Activated naive CD8-positive, alpha-beta T cell treated with anti-CD3 and anti-CD28 coated beads, Interleukin-2, amount 50 U/mL, for 24 hours (primary cell): ENCODE measurements at places on chromosomes 4 and X.

DNA sequence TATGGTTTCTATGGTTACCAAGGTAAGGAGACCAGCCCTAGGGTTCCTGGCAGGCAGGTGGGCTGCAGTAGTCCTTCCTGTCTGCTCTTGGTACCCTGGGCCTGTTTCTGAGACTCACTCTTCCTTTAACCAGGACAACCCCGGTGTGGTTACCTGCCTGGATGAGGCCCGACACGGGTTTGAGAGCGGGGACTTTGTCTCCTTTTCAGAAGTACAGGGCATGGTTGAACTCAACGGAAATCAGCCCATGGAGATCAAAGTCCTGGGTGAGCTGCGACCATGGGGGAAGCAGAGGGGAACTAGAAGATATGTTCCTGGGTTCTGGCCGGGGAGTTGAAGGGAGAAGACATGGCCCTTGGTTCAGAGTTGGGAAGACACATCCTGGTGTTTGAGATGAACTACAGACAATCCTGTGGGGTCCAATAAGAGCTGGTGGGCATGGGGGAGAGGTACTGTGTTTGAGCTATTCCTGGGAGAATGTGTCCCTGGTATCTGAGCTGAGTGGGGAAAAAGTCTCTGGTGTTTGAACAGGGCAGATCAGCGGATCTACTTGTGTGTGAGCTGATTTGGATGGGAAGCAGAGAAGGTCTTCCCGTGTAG lies 7.8 kb downstream of the UBA1 start:
- no peak for DNase-seq

DNA sequence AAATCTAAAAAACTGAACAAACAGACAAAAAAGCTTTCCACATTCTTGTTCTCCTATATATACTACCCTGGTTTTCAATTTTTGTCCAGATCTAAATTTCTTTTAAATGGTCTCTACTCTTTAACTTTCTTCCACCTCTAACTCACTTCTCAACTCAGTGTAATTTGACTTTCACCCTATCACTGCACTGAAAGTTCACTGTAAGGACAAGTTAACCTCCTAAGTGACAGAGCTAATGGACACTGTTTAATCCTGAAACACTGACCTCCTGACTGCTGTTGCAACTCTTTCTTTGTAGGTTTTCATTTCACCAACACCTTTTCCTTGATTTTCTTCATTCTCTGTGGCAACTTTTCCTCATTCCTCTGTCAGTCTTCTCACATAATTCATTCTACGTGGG lies 50.0 kb downstream of the ATOH1 start:
- no peak for DNase-seq

DNA sequence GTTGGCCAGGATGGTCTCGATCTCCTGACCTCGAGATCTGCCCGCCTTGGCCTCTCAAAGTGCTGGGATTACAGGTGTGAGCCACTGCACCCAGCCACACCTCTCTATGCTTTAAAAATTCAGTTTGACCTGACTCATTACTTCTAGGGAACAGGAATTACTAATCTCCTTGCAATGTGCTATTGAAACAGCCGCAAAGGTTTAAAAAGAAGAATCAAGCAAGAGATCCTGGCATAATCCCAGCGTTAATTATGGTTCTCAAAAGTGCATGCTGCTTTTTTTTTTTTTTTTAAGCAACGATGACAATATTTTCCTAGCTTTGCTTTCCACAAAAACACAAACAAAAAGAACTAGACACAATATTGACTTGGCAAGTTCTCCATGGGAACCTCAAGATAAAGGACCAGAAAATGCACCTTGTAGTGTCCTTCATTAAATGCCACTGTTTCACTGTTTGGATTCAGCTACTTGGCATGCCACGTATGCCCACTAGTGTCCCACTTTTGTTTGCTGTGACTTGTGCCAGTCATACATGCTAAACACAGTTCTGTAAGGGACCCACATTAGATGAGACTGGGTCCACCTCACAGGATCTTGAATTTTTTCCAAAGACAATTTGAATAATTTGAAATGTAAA lies 112.6 kb upstream of the PPARGC1A start:
- DNase-seq = no peak

DNA sequence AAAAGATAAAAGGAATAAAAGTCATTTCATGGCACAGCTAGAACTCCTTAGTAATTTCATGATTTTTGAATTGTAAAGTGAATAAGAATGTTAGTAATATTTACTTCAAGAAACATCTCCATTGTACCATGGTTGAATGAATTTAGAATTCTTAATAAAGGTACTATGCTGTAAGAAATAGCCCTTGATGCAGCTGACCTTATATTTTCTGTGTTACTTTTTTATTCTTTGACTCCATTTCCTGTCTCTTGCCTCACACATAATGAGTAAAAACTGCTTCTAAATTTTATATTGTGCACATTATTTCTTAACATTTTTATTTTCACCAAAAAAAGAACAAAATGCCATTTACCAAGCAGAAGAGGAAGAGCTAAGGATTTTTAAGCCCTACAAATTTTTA lies 81.9 kb upstream of the PDHA2 start:
- no peak for DNase-seq

DNA sequence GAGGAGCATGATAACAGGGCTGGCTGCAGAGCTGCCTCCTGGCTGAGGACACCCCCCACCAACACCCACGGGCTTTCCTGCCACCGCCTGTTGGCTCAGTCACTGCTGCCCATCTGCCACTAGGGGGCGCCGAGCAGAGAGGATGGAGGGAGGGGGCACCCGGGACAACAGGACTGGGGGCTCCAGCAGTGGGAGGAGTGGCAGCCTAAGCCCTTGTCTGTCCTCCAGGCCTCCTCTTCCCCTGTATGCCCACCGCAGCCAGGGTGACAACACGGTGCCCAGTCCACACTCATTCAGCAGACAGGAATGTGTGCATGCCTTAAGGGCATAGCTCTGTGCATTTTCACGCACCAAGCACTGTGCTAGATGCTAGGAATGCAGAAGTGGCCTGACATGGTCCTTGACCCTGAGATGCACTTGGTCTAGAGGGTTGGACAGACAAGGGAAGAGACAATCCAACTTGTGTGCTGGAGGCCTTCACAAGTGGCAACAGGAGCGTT lies 149.9 kb downstream of the AMMECR1 start:
- DNase-seq = peak; percentile 50

GRCh38 chrX:639151-639550 lies 8.6 kb downstream of the SHOX start:
- no peak for DNase-seq

GRCh38 chr4:176601124-176601523 lies 191.6 kb downstream of the VEGFC start:
- no peak for DNase-seq

GRCh38 chr4:174657472-174657871 lies 135.2 kb upstream of the HPGD start:
- no peak for DNase-seq

- DNase-seq = no peak
Measured at GRCh38 chrX:130716781-130717413, 186.1 kb downstream of the ENOX2 start.

- DNase-seq = no peak
Measured at GRCh38 chr4:129113434-129113833, 17.5 kb downstream of the C4orf33 start.

DNA sequence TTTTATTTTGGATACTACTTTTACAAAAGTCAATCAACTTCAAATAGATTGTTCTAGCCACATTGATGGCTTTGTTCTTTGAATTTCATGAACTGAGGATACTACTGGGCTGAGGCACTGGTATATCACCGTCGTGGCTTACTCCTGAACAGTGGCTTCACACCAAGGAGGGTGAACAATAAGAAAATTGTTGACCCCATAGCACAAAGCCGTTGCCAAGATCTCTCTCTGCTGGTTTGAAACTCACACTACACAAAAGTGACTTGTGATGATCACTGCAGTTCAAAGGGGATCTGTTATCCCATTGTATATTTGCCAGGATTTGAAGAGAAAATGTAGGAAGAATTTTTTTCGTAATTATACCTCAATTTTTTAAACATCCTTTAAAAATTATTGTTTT lies 119.6 kb downstream of the PDLIM5 start:
- DNase-seq = no peak

GRCh38 chrX:134761788-134762187 lies 103.5 kb upstream of the PLAC1 start:
- no peak for DNase-seq

- no peak for DNase-seq
Measured at GRCh38 chr4:112147697-112148096, 2.4 kb downstream of the FAM241A start.

- peak; percentile 9 for DNase-seq
Measured at GRCh38 chr4:55346851-55347255, 811 bp downstream of the SRD5A3 start.

DNA sequence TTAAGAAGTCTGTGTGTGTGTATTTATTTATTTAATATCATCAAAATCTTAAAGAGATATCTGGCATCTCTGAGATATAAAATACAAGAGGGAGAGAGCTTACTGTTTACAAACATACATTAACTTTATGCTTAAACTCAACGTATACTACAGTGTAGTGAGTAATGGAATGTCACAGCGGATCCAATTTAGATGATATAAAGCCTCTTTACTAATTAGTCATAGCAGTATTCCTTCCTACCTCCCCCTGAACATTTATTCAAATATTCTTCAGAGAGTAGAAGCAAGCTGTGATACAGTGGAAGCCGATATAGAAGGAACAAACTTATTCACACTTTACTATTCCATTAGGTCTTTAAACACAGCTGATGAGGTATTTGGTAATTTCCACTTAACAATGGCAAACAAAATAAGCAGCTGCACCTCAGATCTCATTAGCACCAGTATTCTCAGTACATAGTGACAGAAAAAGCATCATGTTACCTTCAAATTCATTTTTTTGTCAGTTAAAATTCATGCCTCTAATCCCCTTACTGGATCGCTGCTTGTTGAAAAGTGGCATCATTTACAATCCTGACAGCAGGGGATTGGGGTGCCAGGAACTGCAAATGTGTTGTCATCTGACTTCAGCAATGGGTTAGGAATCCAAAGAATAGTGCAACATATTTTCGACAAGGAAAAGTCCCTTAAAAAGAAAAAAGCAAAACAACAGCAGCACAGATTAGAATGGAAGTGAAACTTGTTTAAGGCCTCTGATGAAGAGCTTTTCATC lies 658.7 kb upstream of the EPHA5 start:
- no peak for DNase-seq

DNA sequence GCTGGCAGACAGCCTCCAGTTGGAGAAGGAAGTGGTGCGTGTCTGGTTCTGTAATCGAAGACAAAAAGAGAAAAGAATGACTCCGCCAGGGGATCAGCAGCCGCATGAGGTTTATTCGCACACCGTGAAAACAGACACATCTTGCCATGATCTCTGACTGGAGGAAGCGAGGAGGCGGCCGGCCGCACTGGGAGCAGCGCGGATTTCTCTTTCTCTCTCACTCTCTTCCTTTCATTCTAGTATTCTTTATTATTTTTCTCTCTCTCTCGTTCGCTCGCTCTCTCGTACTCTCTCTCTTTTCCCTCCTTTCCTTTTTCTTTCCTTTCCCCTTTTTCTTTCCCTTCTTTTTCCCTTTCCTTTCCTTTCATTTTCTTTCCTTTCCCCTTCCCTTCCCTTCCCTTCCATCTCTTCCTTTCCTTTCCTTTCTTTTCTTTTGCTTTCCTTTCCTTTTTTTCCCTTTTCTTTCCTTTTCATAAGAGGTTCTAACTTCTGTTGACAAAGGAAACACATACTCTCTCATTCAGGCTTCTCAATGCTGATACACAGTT lies 1.2 kb downstream of the POU3F4 start:
- no peak for DNase-seq

GRCh38 chrX:2707334-2707760 lies 16.3 kb downstream of the CD99 start:
- DNase-seq = peak; percentile 65

GRCh38 chr4:38169524-38169923 lies 209.3 kb downstream of the PTTG2 start:
- no peak for DNase-seq

GRCh38 chr4:3486541-3487540 lies 23.7 kb downstream of the DOK7 start:
- no peak for DNase-seq

- no peak for DNase-seq
Measured at GRCh38 chr4:120418146-120418545, 351.5 kb upstream of the MAD2L1 start.

GRCh38 chr4:24639714-24640113 lies 55.4 kb upstream of the DHX15 start:
- DNase-seq = no peak

GRCh38 chrX:50769389-50770063 lies 44.5 kb downstream of the SHROOM4 start:
- no peak for DNase-seq

DNA sequence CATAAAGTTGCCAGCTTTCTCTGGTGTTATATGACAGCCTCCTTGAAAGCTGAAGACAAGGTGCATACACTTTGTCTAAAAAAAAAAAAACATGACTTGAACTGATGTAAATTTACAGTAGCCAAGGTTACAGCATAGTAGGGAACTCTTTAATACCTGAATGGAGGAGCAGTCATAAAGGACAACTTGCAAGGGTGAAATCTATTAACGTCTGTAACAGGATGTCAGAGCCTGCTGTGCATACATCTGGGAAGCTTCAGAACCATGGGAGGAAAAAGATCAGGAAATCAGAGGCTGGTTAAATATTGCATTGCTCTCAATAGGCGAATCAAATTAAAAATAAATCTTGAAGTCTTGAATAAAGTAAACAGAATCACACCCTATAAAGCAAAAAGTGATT lies 484.0 kb upstream of the CTSO start:
- no peak for DNase-seq

DNA sequence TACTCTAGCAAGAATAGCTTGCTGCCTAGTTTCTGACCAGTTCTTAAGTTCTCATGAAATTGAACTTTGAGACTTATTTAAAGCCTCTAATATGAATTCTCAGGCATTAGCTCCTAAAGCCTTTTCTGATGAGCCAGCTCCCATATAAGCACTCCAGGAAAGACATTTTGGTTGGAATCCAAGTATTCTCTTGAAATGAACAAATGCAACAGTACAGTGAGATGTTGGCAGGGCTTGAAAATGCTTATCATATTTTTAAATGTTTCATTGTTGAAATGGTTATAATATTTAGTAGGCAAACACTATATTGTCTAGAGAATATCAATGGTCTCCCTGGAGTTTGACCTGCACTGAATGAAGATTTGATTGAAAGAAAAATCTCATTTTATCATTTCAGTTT lies 240.3 kb downstream of the ANK2 start:
- DNase-seq = no peak

DNA sequence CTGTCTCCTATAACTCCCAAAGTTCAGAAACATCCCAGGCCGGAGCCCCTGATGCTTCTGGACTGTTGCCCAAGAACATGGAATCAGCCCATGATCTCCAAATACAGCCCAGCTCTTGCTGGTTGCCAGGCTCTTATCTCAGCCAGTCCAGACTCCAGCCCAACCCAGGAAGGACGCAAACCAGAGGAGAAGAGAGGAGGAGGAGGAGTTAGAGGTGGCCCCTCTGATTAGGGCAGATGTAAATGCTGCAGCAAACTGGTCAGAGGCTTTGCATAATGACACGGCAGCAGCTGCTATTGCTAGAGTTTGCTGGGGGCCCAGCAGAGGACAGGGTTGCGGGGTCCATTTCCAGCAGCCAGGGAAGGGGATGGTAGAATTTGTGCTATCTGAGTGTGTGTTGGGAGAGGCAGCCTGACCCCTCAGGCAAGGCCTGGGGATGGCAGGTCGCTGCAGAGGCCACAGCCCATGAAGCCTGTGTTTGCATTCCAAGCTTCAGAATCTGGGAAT lies 4.2 kb upstream of the OTUD5 start:
- DNase-seq = no peak
